Muscle of leg (tissue), 16 donors: ENCODE measurements at places on chromosomes 2 and 18. TPM values are rescaled to one million over a fixed set of nuclear protein-coding genes. Genes with fewer than 3 reads are reported as not detected.

- DNase-seq: no peak
These were observed 74.7 kb downstream of the KLHL14 start for GRCh38 chr18:32698153-32698552.

DNA sequence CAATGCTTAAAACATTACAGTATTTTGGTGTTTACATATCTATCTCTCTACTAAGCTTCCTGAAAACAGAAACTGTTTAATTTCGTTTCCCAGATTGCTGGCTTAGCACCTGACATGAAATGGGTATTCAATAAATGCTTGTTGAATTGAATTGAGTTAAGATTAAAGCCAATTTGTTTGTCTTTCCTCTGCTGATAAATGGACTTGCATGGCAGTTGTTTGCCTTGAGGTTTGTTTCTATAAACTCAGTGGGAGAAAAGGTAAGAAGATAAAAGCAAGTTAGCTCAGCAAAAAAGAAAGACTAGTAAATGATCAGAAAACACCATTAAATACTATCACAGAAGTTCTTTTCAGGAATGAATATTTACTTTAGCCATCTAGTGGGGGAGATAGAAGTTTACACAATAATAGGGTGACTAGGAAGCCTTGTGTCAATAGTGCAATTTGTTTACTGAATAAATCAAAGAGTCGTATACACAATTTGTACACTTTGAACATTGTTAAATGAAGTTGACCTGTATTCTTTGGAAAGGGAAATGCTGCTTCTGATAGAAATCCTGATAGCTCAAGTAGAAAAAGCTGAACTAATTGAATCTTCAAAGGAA lies 754.5 kb upstream of the FAM98A start:
- no peak for DNase-seq

- DNase-seq: peak; percentile 20
These were observed 10.8 kb upstream of the ERMN start for GRCh38 chr2:157336137-157337010.

DNA sequence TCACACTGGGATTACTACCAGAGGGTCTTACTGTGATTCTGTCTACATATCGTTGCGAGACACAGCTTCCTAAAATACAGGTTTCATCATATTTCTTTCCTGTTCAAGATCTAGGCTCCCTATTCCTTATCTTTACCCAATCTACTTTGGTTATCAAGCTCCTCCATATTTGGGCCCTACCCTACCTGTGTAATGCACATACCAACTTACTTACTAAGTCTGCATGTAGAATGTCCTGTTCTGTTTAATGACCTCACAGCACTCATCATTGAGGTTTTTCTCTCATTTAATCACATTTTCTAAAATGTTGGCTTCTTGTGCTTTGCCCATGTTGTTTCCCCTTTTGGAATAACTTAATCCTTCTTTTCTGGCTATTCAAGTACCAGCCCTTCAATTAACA lies 551.1 kb downstream of the ZEB2 start:
- no peak for DNase-seq

DNA sequence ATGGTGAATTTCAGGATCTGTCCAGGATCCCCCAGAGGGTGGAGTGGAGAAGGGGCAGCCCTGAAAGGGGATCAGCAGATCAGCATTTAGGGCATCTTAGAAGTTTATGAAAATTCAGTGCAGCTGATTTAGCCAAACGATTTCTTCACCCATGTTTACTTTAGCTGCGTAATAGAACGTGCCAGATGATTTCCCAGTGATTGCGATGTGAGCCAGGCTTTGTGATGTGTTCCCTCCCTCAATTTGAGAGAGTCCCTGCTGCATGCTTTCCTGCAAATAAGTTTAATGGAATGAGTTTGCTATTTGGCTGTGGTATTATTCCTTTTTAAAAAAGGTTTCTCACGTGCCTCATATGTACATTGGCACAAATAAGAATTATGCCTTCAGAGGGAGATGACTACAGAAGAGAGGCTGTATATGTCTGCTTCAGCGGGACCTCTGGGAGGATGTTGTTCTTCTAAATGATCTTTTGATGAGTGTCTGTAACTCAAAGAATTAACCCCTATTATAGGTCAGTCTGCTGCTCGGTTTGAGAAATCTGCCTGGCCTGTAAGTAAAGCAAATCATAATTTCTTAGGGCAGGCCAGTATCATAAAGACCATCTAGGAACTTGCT lies 111.9 kb downstream of the MRO start:
- DNase-seq: peak; percentile 58

The HOXD13 gene
- 0.31 TPM for total RNA-seq

DNA sequence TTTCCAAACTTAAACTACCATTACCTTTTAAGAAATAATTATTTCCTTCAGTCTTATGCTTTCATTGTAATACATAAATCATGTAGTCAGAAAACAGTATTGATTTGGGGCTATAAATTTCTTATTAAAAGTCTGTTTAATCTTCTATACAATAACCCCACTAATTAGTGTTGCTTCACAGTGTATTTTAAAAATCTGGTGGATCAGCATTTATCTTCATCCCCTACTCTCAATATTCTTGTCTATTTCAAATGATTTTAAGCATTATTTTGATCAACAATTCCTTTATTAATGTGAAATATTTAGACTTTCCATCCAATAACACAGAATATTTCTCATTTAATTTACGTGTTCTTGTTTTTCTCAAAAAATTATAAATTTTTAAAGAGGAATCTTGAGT lies 32.5 kb upstream of the SDC1 start:
- DNase-seq: no peak

DNA sequence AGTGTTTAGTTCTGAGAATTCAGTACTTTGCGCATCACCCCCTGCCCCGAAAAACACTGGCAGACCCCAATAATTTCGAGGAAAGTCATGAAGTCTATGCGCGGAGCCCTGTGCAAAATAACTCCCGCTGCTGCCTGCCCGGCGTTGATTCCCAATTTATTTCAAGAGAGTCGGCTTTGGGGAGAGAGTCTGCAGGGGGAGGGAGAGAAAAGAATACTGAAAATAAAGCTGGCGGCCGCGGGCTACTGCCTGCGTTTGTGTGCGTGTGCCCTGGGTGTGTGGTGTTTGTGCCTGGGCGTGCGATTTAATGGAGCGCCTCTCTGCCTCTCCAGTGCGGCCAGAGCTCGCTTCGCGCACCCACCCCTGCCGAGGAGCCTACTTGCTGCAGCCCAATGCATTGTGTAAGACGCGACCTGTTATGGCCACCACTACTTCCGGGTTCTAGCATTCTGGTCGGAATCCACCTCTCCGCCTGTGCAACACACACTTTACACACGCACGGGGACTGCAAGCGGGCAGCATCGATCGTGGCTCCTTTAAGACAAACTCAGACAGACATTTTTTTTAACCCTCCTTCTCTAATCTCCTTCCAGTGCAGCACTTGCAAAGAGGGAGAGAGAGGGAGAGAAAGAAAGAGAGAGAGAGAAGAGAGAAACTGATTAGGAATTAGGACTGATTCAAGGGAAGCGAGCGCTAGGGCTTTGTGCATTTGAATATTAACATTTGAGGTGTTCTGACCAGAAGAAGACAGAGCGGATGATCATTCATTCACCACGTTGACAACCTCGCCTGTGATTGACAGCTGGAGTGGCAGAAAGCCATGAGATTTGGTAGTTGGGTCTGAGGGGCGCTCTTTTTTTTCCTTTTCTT lies at the start of gene MEIS1:
Gene MEIS1, plus strand, starts transcription at position 447 of the 870 bp plus-strand sequence. CDS start 732 bp downstream, outside the sequence.
- peak; percentile 98 for DNase-seq

- DNase-seq: no peak
These were observed 73.1 kb upstream of the RBMS1 start for GRCh38 chr2:160566717-160567116.

DNA sequence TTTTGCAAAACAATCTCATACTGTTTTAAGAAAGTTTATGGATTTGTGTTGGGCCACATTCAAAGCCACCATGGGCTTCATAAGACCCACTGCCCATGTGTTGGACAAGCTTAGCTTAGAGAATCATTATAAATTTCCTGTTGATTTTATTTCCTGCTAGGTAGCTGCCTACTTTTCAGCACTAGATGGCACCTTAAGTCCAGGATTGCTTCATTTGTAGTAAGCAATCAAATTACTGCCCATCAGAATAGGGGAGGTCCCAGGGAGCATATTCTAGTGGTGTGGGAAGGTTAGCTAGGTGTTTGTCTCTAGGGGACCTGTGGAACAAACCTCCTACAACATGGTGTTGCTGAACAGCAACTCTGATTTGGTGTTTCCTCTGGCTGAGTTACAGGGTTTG lies 11.0 kb upstream of the DCDC2C start:
- no peak for DNase-seq

- no peak for DNase-seq
These were observed 48.9 kb downstream of the CDH2 start for GRCh38 chr18:28127763-28128658.

- DNase-seq: no peak
These were observed 791.3 kb upstream of the CHAC2 start for GRCh38 chr2:52976143-52976949.

DNA sequence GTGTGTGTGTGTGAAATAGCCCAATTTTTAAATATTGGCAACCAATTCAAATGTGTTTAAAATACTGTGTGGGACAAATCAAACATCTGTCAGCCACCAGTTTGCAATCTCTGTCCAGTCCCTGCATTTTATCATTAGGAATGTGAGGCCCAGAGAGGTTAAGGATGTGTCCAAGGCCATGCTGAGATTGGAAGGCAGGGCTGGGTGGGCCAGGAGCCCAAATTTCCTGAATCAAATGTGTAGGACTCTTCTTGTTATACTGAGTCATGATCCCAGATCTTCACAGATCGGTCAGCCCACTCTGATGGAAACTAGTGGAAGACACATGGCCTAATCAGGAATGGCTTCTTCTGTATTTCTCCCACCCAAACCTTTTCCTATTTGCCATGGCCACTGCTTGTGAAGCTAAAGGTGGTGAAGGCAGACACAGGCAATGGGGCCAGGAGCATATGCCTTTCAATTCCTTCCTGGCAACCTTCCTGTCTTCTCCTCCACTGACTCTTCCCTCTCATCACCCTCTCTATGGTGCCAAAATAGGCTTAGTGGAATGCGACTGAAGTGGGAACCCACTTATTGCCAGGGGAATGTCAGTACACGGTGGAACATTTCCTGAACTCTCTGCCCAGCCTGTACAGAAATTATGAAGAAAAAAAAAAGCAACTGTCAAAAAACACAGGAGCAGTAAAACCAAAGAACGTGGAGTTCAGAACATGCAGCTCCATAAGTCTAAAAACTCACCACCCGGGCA lies 35.5 kb downstream of the ZEB2 start:
- no peak for DNase-seq

- DNase-seq: no peak
These were observed 129.3 kb upstream of the CCDC150 start for GRCh38 chr2:196510246-196510645.
